NCI-H1048 (cell line): ENCODE measurements at places on chromosomes 3 and 15.

DNA sequence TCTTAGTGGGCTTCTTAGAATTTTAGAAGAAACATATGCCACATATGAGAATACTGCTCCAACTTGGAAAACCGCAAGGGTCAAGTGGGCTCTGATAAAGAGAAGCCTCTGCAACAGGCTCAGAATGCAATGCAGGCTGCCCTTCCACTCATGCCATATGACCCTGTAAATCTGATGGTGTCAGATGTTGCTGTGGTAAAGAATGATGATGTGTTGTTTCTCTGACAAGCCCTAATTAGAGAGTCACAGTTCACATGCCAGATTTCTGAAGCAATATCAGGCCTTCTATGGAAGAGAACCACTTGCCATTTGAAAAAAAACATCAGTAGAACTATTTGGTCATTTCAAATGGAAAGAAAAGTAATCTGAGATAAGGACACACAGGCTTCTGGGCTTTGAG, 749.6 kb downstream of the AGBL1 start:
- DNase-seq, result no peak

DNA sequence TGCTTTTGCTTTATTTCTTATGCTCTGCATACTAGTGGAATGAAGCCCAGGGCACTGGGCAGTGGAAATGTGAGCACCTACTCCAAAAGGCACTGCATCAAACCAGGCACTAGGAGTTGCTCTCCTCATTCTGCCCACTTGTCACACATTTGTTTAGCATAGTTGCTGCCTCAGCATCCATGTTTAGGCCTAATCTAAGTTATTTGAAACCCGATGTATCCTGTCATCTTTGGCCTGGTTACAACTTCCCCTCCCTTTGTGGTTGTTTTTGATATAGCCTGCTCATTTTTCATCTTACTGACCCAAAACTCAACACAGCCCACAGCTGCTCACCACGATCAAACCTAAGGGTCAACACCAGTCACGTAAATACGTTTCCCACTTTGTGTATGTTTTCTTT, 82.2 kb upstream of the SELENOK start:
- no peak for DNase-seq

DNA sequence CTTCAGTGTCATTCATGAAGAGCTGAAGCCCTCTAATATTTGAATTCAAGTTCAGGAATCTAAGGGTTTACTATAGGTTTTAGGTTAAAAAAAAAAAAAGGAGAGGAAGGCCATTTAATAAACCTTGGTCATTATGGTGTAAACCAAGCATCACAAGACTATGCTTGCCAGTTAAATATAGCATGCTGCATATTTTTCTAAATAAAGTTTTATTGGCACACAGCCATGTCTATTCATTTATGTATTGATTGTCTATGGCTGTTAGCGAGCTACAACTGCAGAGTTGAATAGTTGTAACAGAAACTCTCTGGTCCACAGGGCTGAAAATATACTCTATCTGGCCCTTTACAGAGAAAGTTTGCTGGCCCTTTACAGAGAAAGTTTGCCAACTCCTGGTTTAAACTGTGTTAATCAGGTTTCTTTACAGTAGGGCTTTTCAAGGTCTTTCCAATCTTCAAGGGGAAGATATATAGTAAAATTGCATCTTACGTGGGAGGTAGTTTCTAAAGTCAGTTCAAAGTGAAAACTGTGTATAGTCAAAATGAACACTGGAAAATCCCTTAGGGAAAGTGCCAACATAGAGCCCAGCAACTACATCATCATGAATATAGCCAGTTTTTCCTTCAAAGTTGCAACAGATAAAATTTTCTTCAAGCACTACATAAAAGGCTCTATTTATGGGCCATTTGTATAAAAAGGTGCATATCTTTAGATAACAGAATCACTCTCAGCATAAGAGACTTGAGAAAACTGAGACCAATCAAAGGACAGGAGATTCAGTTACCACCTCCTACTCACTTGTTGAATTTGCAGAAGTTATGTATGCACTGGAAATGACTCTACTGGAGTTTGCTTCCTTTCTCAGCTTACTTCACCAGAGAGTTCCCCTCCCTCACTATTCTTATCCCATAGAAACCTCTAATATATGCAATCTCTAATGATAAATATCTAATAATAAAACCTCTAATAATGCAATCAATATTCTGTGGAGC, 49.7 kb upstream of the FRMD4B start:
- DNase-seq, result no peak

GRCh38 chr3:32406486-32407408, 15.1 kb downstream of the CMTM7 start:
- no peak for DNase-seq

GRCh38 chr3:152499791-152500385, 231.2 kb downstream of the MBNL1 start:
- DNase-seq, result no peak

DNA sequence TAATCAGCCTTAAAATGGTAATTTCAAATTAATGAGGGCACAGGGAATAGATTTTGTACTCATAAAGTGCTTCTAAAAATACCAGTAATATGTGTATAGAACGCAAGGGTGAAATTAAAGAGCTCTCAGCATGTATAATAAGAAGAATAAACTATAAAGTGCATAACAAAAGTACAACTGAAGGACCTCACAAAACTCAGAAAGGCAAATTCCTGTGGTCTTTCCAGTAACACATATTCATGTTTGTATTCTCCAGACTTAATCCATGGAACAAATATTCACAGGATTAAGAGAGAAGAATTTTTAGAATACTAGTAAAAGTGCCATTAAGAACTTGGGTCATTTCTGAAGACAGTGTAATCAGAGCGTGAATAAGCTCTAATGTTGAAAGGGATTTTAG, 646.3 kb downstream of the CADM2 start:
- DNase-seq, result no peak

- DNase-seq, result no peak
Measured at GRCh38 chr3:151037746-151038477, 47.6 kb upstream of the MED12L start.

DNA sequence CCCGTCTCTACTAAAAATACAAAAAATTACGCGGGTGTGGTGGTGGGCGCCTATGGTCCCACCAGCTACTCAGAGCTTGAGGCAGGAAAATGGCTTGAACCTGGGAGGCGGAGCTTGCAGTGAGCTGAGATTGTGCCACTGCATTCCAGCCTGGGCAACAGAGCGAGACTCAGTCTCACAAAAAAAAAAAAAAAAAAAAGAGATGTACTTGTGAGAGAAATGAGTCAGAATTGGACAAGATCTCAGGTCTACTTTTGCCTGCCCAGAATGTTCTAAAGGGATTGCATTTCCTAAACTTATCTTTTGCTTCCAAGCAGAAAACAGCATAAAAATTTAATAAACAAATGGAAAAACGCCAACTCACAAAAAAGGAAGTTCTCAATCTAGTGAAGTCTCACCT, 167.5 kb downstream of the NR2F2 start:
- no peak for DNase-seq

DNA sequence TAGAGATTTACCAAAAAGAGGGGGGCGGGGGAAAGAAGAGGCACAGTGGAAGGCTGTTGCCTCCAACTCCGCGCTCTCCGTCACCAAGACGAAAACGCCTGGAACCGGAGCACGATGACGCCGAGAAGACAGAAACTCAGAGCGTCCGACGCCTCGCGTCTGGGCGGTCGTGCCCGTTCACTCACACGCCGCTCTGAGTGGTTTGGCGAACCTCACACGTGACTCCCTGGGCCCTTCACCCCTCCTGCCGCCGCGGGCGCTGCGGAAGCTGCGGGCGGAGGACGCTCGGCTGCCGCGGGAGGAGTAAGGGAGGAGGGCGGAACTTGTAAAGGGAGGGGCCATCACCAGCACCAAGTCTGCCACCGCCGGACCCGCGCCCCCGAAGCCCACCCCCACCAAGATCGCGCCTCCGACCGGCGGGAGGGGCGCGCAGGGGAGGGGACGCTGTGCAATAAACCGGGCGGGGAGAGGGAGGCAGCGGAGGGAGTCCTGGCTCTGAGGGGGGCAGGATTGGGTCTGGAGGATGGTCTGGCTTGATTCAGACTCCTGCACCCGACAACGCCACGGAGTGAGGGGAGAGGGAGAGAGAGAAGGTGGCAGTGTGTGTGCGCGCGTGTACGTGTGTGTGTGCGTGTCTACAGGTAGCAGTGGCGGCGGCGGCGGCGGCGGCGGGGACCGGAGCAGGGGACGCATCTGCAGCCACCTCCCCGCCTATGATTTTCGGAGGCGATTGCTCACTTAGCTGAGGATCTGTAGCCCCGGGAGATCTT, 1.9 kb upstream of the NLGN1 start:
- no peak for DNase-seq

- peak; percentile 29 for DNase-seq
Measured at GRCh38 chr3:132641837-132642538, 17.6 kb downstream of the ACAD11 start.

- no peak for DNase-seq
Measured at GRCh38 chr3:66469220-66469640, 31.6 kb downstream of the LRIG1 start.

DNA sequence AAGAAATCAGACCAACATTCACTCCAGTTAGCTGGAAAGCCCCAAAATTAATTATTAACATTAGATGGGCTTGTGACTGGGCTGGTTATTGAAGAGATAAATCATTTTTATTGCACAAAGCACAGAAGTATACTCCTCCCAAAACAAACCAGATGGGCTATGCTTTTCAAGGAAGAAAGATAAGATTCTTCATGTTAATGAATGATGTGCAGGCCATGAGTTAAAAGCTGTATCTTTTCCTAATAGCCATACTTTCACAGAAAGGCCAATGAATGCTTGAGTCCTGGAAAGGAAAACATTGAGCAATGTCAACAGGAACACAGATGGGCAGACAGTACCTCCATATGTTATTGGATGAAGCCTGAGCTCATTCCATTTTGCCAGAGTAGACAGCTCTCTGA, 55.4 kb downstream of the OCA2 start:
- no peak for DNase-seq

- DNase-seq, result no peak
Measured at GRCh38 chr3:31979001-31979697, 1.9 kb downstream of the OSBPL10 start.

- no peak for DNase-seq
Measured at GRCh38 chr15:101406526-101407195, 82.8 kb downstream of the PCSK6 start.

- no peak for DNase-seq
Measured at GRCh38 chr3:115292131-115292530, 145.0 kb upstream of the ZBTB20 start.

- no peak for DNase-seq
Measured at GRCh38 chr3:72679540-72680198, 168.6 kb downstream of the SHQ1 start.

- DNase-seq, result no peak
Measured at GRCh38 chr3:138199851-138200250, 12.8 kb downstream of the ARMC8 start.

DNA sequence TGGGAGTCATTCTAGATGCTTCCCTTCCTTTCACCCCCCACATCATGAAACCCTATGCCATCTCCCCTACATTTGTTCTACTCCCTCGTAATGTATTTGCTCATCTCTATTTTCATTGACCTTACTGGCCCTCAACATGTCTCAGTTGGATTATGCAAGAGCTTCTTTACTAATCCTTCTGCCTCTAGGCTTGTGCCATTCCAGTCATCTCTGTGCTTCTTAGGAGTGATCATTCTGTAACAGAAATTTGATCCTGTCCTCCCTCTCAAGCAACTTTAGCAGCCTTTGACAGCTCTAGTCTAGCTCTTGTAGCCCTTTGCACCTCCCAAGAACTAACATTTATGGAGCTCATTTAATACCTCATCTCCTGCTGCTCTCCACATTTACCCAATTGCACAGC, 64.7 kb downstream of the ISL2 start:
- no peak for DNase-seq

- DNase-seq, result no peak
Measured at GRCh38 chr3:117885011-117885441, 1149.6 kb downstream of the IGSF11 start.

- DNase-seq, result no peak
Measured at GRCh38 chr3:34183114-34183513, 384.7 kb downstream of the PDCD6IP start.

DNA sequence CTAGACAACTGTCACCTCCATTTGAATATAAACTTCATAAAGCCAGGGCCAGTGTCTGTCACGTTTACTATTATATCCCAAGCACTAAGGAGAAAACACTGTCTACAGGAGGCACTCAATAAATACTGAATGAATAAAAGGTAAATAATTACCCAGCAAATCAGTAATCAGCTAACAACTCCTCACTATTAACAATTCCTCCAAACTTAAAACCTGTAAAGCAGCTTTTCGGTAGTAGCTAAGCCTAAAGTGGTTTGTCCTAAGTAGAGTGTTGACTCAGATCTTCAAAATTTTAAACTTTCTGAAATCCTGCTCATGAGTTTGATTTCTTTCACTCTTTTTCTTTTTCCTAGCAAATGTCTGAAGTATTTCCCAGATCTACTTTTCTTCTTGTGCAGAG, 39.9 kb downstream of the C3orf80 start:
- no peak for DNase-seq

GRCh38 chr3:148073721-148074456, 623.8 kb upstream of the AGTR1 start:
- DNase-seq, result no peak

DNA sequence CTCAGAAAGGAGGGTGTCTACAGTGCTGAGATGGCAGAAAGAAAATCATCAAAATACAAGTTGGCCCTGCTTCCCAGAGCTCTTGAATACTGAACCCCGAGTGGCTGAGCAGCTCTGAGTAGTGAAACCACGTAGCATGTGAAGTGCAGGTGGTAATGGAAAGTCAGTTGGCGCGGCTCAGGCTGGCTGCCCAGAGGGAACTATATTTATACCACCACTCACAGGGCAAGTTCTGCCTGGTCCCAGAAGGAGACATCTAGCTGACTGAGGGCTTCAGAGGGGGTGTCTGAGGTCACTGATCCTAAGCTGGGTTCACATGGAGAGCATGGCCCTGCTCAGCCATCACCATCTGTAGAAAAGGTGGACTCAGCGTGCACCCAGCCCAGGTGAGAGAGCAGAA, 129.6 kb upstream of the AGBL1 start:
- DNase-seq, result no peak

GRCh38 chr3:64150623-64151207, 74.6 kb downstream of the PRICKLE2 start:
- no peak for DNase-seq

GRCh38 chr3:190058521-190059241, 62.0 kb downstream of the P3H2 start:
- DNase-seq, result no peak

DNA sequence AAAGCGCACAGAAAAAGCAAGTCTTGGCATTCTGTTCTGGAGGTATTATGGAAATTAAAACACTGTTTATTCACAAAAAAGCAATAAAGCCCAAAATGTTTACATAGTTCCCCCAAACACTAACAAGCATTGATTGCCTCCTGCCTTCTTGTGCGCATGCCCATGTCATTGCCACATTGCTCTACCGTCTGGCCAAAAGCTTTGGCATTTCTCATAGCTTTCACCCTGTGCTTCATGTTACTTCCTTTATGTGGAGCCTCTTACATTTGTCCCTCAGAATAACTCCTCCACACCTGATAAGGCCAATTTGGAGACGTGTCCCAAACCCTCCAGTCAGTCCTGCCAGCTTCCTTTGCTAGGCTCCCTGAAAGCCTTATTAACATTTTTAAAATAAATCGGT, 680.8 kb downstream of the GBE1 start:
- DNase-seq, result no peak
